Esophagus squamous epithelium (tissue), 5 donors: ENCODE measurements at places on chromosomes 12 and 14.

DNA sequence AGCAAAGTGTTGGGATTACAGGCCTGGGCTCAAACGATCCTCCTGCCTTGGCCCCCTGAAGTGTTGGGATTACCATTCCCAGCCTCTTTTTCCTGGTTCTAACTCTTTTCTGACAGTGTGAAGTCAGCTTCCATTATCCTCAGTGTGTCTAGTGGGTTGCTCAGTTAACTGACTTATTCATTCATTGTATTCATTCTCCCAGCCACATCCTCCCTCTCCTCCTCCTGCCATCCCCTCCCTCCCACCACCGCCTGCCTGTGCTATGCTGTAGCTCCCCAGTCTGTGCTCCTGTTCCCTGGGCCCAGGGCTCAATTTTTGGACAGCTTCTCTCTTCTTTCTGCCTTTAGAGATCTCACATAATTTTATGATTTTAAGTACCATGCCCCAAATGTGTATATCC lies 19.4 kb downstream of the ATP6V0A2 start:
- DNase-seq = no peak

GRCh38 chr14:55758796-55759195 lies 178.8 kb downstream of the KTN1 start:
- DNase-seq = no peak

- DNase-seq = no peak
These were observed 46.8 kb upstream of the AMN start for GRCh38 chr14:102875652-102876051.

DNA sequence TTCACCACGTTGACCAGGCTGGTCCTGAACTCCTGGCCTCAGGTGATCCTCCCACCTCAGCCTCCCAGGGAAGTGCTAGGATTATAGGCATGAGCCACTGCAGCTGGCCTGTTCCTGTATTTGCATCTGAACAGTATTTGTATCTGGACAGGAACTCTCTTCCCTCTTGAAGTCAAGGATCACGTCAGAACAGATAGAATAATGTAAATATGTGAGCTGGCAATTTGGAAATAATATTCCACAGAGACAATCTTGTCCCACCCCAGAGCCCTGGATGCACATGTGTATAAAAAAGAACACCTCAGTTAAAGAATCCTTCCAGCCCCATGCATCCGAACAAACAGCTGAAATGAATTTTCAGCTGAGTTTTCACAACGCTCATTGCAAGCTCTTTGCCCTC lies 118.3 kb downstream of the VEZT start:
- no peak for DNase-seq

- DNase-seq = no peak
These were observed 42.2 kb upstream of the CRACR2A start for GRCh38 chr12:3795066-3795465.

DNA sequence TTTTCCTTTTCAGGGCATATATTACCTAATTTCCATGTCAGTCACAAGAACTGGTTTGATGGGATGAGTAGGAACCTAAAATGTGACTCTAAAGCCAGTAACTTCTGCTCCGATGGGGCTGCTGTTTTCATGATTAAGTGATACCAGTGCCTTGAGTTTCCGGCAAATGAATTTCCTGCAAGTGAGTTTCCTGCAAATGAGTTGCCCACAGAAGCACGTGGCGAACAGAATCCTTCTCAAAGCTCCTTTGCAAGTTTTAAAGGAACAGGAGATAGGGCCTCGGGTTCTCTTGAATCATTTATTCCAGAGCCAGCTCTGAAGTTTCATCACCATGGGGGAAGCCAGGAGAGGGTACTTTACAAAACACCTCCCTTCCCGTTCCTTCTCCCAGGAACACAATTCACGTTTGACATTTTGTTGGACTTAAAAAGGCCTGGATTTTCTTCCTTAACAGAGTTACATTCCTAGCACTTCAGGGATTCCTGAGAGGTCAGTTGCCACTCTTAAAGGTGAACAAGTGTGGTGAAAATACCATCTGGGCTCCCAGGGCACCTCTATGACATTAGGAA lies 2.2 kb upstream of the PPTC7 start:
- no peak for DNase-seq

DNA sequence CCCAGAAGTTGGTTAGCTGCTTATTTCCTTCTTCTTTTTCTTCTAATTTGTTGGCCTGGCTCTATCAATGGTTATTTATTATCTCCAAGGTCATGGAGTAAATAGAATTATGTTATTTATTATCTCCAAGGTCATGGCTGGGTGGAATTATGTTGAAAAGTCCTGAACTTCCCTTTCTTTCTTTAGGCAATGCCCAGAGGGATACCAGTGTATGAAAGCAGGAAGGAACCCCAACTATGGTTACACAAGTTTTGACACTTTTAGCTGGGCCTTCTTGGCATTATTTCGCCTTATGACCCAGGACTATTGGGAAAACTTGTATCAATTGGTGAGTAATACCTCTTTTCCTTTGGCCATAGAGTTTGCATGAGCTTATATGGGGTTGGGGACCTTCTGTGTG lies 111.6 kb downstream of the SCN8A start:
- DNase-seq = no peak

GRCh38 chr12:106248846-106249371 lies 1.1 kb upstream of the CKAP4 start:
- DNase-seq = no peak

GRCh38 chr12:131830914-131831571 lies 2.9 kb downstream of the MMP17 start:
- no peak for DNase-seq

DNA sequence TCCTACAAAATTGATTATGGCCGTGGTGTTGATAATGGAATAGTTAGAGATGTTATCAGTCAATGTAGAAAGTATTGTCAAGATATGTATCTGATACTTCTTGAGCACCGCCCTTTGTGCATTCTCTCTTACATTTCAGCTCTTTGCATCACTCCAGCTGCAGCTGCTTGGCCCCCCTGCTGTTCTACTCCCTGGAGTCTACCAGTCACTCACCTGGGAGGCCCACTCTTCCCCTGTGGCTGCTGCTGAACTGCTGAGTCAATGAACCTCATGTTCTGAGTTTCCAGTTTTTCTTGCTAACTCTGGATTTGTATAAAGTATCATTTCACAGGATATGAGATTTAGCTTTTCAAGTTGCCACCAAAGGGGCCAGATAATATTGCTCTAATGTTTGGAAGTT lies 312.8 kb upstream of the SLC16A7 start:
- DNase-seq = no peak

DNA sequence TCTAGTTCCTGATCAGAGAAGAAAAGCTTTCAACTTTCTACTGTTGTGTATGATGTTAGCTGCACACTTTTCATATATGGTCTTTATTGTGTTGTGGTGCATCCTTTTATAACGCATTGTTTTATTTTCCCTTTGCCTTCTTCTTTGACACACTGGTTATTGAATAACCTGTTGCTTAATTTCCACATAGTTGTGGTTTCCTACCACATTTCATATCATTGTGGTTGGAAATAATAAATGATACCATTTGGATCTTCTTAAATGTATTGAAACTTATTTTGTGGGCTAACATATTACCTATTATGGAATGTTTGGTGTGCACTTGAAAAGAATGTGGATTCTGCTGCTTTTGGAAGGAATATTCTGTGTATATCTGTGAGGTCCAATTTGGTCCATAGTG lies 64.9 kb downstream of the GPHN start:
- DNase-seq = no peak

DNA sequence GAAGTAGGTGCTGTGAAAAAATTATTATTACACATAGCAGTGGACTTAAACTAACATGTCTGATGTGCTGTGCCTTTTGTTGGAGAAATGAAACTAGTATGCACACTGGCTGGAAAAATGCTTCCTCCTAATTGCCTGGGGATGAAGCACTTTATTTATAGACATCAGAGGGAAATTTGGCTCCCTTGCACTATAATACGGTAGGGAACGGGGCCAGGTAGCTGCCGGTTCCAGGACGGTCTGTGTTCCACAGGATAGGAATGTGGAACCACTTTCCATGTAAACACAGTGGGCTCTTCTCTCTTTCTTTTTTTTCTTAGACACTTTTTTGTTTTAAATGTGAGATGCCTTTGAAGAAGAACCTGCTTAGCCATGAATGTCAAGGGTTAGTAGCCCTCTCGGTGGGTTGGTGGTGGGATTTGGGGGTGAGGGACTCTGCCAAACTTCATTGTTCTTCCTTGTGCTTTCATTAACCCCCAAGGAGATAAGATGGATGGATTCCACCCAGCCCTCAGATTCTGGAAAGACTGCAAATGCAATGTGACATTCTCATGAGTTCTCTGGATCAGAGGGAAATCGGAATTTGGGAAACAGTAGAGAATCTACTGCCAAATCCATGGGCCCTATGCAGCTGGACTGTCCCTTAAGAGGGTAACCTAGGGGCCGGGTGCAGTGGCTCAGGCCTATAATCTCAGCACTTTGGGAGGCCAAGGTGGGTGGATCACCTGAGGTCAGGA lies 58.0 kb upstream of the GSC start:
- DNase-seq = no peak

- DNase-seq = no peak
These were observed 37.3 kb upstream of the TBPL2 start for GRCh38 chr14:55477680-55478079.

GRCh38 chr12:80064269-80064668 lies 35.1 kb upstream of the OTOGL start:
- no peak for DNase-seq

DNA sequence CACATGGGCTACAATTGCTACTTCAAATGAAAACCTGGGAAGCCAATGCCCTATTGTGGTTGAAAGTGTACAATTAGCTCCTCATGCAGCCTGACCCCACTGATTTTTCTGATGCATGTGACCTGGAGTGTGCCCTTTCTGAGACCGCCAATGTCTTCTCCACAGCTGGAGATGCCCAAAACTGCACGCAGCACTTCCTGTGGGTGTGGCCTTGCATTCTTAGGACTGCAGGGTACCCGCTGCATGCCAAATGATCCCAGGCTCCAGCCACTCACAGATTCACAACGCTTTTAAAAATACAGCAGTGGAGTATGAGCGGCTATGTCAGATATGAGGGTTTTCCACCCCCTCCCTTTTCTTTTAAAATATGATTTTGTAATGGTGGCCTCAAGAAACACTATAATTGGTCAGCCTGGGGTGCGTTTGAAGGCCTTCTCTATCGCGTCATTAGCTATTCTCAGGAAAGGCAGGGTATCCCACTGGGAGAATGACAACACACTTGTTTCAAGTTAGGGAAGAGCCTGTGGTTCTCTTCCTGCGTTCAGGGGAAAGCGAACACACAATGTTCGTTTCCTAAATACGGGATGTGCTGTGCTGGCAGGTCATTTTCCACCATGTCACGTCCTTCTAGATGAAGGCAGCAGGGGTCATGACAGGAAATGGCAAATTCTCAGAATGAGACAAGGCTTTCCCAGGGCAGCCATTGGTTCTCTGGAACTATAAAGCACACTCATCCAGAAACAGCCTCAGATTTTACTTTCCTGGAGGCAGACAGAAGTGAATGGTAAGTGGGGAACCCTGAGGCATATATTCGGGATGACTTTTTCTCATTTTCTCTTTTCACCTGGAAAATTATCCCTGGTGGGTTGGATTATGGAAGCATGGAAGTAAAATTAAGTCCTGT lies at the start of gene APOLD1:
TSS of gene APOLD1 (plus strand) at position 749 of the 904 bp plus-strand sequence. CDS start at position 782, 33 bp downstream.
- DNase-seq = no peak

- no peak for DNase-seq
These were observed 33.2 kb downstream of the HSPB8 start for GRCh38 chr12:119211884-119212283.

- no peak for DNase-seq
These were observed 13.4 kb downstream of the CDK17 start for GRCh38 chr12:96386794-96387193.

- no peak for DNase-seq
These were observed 52.5 kb downstream of the BEGAIN start for GRCh38 chr14:100534528-100535286.

- no peak for DNase-seq
These were observed 224.5 kb downstream of the BCL11B start for GRCh38 chr14:99047441-99048031.

GRCh38 chr12:68170726-68171125 lies 11.2 kb upstream of the IFNG start:
- no peak for DNase-seq
